ENCODE measurements at places on chromosomes 1 and 21.

GRCh38 chr1:238232084-238232710 is 341.5 kb upstream of the ZP4 start:
- DNase-seq: no peak

- DNase-seq: no peak
Measured at GRCh38 chr1:44089371-44090048, 29.1 kb upstream of the KLF17 start.

DNA sequence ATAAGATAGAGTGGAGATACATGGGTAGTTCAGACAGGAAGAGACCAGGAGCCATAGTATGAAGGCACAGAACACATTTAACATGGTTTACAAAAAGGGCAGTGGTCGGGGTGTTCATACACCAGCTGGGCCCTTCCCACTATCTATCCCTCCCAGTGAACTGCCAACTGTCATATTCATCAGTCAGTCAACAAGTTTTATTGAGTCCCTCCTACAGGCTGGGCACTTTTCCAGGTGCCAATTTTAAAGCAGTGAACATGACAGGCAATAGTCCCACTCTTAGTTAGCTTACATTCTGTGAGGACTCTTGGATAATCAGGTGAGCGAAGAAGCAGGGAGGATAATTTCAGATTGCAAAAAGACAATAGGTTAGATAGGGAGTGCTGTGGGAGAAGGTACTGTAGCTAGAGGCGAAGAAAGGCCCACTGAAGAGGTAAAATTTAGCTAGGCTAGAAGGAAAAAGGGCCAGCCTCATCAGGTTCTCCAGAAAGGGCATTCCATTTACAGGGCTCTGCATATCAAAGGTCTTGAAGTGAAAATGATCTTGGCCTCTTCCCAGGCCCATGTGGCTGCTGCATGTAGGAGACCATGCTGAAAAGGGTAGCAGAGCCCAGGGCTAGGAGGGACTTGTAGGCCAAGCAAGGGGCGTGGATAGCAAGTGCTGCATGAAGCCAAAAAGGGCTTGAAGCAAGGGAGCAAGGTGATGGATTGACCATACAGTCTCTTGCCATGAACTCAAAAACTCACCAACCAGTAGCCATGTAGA is 274.7 kb upstream of the SNX7 start:
- no peak for DNase-seq

DNA sequence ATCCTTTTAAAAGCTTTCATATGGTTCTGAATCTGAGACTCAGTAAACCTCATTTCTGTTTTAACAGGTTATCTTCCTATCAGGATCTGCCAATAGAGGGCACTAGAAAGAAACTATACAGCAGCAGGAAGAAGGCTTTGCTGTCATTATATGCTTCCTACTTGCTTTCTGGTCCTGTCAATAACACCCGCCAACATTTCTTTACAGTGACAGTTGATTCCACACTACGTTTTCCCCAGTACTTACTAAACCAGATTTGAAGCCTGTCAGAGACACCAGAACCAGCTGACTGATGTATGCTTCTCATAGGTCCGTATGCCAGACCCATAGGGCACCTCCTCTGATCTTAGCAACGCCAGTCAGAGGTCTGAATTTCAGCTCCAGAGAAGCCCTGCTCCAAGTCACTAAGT is 341.0 kb upstream of the NEGR1 start:
- no peak for DNase-seq

DNA sequence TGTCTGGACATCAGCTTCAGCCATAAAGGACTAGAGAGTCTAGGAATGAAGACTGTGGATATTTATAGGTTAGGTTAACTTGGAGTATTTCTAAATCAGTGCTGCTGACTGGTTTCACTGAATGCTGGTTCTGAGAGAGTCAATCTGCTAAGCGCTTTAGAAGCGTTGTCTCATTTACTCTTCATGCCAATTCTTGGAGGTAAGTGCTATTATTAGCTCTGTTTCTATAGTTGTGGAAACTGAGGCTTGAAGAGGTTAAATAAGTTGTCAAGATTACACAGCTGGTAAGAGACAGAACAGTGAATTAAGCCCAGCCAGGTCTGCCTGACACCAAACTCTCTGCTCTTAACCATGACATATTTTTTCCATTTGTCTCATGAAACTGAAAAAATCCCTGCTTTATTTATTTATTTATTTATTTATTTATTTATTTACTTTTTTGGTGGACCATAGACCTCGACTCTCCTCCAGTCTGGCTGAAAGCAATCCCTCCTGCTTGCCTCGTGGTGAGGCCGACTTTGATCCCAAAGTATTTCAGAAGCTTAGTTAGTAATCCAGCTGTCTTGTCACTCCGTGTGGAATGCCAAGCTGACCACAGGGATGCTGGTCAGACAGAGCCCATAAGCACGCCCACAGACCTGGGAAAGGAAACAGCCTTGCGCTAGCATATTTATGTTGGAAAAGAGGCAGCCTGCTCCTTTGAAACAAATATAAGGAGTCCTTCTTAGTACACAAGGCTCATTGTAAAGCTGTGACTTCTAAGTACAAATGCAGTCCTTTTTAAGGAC is 16.9 kb downstream of the NTMT2 start:
- DNase-seq: no peak

Data from stimulated activated CD4-positive, alpha-beta T cell treated with anti-CD3 and anti-CD28 coated beads, Interleukin-2, amount 100 ng/mL, for 24 hours (primary cell).